ENCODE measurements at places on chromosomes 11 and 22. TPM values are rescaled to one million over a fixed set of nuclear protein-coding genes. Genes with fewer than 3 reads are reported as not detected.

DNA sequence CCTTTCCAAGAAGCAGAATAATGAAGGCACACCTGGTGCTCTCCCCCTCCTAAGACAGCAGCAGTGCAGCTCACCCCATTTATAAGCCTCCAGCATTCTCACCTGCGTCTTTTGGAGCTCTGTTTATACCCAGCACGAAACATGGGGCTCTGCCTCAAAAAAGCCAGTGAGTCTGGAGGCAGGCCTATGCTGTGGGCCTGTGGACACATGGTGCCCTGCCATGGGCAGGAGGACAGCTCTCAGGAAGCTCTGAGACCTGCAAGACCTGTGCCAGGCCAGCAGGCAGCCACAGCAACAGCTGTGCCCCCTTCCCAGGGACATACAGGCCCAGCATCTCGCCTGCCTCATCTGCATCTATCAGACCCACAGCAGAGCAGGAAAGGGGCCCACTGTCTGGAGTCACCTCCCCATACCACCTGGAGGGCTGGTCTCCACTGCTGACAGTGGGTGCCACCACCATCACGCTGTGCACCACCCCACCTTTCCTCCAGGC is 64.2 kb downstream of the DGCR2 start:
- no peak overlapping the region for H3K27ac ChIP-seq
- H3K4me3 ChIP-seq: no peak overlapping the region
- H3K4me1 ChIP-seq: peaks cover 30% of the 10 kb centered on the region
- H3K27me3 ChIP-seq: no peaks in the 10 kb centered on the region
- H3K36me3 ChIP-seq: no peaks in the 10 kb centered on the region

- peaks cover 51% of the 10 kb centered on the region for H3K4me1 ChIP-seq
- peak; percentile 97 for DNase-seq
- H3K4me3 ChIP-seq: no peak overlapping the region
- H3K36me3 ChIP-seq: no peaks in the 10 kb centered on the region
Observed at GRCh38 chr11:64181506-64182411, 4.2 kb upstream of the STIP1 start.

DNA sequence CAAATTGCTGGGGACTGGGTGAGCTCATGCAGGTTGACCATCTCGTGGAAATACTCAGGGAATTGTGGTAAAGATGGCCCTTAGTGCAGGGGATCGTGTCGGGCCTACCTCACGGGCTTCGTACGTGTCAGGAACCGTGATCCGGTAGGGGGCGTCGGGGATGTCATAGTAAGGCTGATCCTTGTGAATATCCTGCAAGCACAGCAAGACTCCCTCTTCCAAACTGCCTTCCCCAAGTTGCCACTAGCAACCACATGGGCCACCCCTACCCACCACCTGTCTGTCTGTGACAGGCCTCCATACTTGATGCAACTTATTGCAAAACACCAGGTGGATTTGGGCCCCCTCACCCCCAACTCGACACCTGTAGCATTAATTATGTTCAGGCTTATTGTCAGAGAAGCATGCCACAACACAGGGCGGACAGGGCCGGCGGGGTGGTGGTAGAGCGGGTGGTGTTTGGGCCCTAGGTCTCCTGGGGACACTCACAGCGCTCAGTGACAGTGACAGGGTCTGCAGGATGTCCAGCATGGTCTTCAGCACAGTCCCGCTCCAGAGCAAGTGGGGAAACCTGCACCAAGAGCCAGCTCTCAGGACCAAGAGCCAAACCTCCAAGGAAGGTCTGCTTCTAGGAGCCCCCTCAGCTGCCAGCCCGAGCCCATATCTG is 22.6 kb upstream of the SERPIND1 start:
- no peaks in the 10 kb centered on the region for H3K27me3 ChIP-seq
- DNase-seq: no peak
- no peaks in the 10 kb centered on the region for H3K4me1 ChIP-seq
- H3K27ac ChIP-seq: no peak overlapping the region
- H3K4me3 ChIP-seq: no peak overlapping the region

DNA sequence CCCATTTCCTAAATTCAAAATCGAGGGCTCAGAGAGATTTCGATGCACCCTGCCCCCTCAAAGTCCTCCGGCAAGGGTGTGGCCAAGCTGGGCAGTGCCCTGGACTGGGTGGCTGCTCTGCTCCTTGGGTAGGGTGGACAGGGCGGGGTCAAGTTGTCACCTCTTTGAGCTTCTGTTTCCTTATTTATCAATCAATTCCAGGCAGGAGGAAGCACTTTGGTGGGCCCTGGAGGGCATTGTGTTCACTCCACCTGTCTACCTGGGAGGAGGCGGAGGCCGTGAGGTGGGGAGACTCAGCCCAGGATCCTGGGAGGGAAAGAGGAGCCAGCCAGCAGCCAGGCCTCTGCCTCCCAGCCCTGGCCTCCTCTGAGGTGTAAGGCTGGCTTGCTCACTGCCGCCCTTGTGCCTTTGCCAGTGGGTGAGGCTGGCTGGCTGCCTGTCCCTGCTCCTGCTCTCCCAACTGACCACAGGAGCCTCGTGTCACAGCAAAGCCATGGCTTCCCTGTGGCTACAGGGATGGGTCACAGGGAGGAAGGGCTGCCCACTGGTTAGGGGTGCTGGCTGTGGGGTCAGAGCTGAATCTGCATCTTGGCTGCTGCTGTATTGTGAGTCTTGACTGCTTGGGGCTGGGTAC is 25.5 kb upstream of the SHISAL1 start:
- no peak overlapping the region for H3K27ac ChIP-seq
- no peaks in the 10 kb centered on the region for H3K36me3 ChIP-seq
- no peak for DNase-seq
- peaks cover 6% of the 10 kb centered on the region for H3K27me3 ChIP-seq
- H3K4me3 ChIP-seq: no peak overlapping the region
- H3K4me1 ChIP-seq: no peaks in the 10 kb centered on the region

GRCh38 chr11:69702769-69703452 is 911 bp downstream of the FGF19 start:
- peaks cover 5% of the 10 kb centered on the region for H3K27me3 ChIP-seq
- no peak overlapping the region for H3K4me3 ChIP-seq
- peaks cover 18% of the 10 kb centered on the region for H3K4me1 ChIP-seq
- H3K27ac ChIP-seq: no peak overlapping the region
- no peak for DNase-seq
- H3K36me3 ChIP-seq: no peaks in the 10 kb centered on the region

GRCh38 chr11:12433571-12434324 is 56.4 kb downstream of the PARVA start:
- H3K4me3 ChIP-seq: no peak overlapping the region
- no peak for DNase-seq
- H3K4me1 ChIP-seq: peaks cover 52% of the 10 kb centered on the region
- no peaks in the 10 kb centered on the region for H3K27me3 ChIP-seq
- peak overlapping the region; percentile 13 for H3K27ac ChIP-seq

DNA sequence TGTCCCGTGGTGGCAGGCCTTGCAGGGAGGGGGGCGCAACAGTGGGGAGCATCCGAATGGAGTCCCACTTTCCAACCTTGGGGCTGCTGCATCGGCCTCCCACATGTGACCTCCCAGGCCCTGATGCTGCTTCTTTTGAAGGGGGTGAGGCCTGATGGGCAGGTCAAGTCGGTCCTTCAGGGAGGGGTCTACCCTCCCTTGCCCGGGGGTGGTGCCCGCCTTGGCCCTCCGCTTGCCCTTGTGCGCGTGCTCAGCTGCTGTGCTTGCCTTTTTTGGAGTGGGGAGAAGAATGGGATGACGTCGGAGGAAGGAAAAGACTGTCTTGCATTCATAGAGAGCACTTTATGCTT is 66.9 kb downstream of the PRDM11 start:
- H3K36me3 ChIP-seq: no peaks in the 10 kb centered on the region
- H3K27me3 ChIP-seq: no peaks in the 10 kb centered on the region
- H3K27ac ChIP-seq: no peak overlapping the region
- peaks cover 4% of the 10 kb centered on the region for H3K4me1 ChIP-seq

DNA sequence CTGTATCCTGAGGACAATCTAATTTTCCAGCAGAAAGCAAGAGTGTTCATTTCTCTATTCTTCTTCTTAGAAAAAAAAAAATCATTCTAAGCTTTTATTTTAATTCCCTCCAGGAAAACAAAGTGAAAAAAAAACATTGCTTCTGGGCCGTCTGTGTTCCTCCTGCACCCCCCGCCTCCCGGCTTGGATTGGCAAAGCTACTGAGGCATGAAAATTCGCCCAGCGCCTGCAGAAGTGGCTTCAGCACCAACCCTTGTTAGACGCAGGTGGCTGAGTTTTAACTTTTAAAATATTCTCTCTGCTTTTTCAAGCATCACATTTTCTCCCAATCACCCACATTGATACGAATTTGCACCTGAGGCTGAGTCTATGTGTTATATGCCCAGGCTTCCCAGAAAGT is 401.6 kb downstream of the BRD1 start:
- H3K4me1 ChIP-seq: no peaks in the 10 kb centered on the region
- no peak overlapping the region for H3K27ac ChIP-seq
- DNase-seq: no peak
- no peaks in the 10 kb centered on the region for H3K27me3 ChIP-seq

- H3K4me1 ChIP-seq: peaks cover 14% of the 10 kb centered on the region
- H3K27ac ChIP-seq: no peak overlapping the region
- peaks cover 12% of the 10 kb centered on the region for H3K36me3 ChIP-seq
- H3K27me3 ChIP-seq: no peaks in the 10 kb centered on the region
- no peak for DNase-seq
Observed at GRCh38 chr11:68521969-68522652, 61.6 kb downstream of the PPP6R3 start.

DNA sequence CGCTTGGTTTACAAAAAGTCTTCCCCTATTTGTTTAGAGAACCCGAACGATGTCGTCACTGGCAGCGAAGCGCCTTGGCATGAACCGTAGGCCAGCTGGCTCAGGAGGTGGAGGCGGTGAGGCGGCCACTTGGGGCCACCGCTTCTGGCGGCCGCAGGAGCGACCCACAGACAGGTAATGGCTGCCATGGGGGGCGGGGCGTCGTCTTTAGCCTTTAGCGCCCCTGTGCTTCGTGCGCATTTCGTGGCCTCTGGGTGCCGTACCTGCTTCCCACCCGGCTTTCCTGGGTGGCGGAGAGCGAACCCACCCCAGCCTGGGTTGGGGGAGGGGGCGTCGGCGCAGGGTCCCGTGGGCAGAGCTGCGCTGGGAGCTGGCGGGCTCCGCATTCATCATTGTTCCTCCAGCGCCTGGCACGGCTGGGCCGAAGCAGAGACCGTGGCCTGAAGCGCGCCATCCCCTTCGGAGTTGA is 469 bp upstream of the OSBP2 start:
- H3K4me3 ChIP-seq: peak overlapping the region; percentile 62
- H3K27me3 ChIP-seq: no peaks in the 10 kb centered on the region
- H3K4me1 ChIP-seq: peaks cover 15% of the 10 kb centered on the region
- peak; percentile 89 for DNase-seq
- peak overlapping the region; percentile 88 for H3K27ac ChIP-seq
- no peaks in the 10 kb centered on the region for H3K36me3 ChIP-seq

DNA sequence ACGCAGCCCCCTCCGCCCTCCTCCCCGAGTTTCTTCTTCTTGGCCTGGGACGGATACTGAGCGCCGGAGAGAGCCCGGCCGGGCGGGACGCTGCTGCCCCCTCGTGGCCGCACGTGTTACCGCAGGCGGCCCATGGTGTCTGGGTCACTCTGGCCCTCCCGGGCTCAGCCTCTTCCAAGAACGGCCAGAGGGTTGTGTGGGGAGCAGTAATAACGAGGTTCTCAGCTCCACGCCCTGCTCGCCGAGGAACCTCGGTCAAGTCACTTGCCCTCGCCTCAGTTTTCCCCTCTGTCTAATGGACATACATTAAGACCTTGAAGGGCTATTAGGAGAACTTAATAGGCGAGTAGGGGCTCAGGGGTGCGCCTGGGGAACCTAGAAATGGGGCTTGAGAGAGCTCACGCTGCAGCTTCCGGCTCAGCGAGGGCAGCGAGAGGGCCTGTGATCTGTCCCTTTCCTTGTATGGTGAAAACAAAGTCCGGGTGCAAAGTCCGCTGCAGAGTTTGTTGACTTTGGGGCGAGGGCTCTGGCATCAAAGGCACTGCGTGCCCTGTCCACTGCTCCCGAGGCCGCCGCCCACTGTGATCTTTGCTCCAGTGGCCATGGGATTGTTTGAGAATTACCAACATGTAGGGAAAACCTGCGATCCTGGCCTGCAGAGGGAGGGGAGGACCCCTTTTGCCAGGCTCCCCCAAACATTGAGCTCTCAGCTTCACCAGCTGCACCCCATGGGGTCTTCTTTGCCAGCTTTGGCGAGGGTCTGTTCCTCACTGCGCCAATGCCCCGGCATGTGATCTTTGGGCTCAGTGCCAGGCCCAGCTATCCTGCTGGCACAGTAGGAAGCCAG is 14.4 kb upstream of the LRP5 start:
- peak overlapping the region; percentile 77 for H3K27ac ChIP-seq
- no peak overlapping the region for H3K4me3 ChIP-seq
- DNase-seq: peak; percentile 83
- no peaks in the 10 kb centered on the region for H3K36me3 ChIP-seq
- no peaks in the 10 kb centered on the region for H3K27me3 ChIP-seq
- H3K4me1 ChIP-seq: peaks cover 19% of the 10 kb centered on the region

- H3K27me3 ChIP-seq: no peaks in the 10 kb centered on the region
- no peaks in the 10 kb centered on the region for H3K36me3 ChIP-seq
- peaks cover 6% of the 10 kb centered on the region for H3K4me1 ChIP-seq
- no peak overlapping the region for H3K4me3 ChIP-seq
Observed at GRCh38 chr11:10579700-10580099, 11.2 kb upstream of the LYVE1 start.

DNA sequence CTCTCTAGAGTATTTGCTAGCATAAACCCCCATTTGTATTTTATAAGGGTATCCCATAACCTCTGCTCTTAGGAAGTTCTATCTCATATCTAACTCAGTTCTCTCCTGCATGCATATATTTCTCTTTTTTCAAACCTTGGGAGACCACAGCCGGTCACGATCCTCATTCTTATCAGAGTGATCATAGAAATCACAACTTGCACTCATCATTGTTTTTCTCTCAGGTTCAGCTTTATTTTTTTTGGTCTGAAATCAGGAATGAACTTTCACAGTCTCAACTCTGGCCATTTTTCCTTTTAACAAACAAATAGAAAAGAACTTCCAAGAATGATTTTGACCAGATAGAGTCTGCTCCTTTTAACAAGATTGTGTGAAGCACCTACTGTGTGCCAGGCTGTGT is 98.6 kb upstream of the BLID start:
- no peaks in the 10 kb centered on the region for H3K27me3 ChIP-seq
- no peaks in the 10 kb centered on the region for H3K36me3 ChIP-seq
- H3K4me1 ChIP-seq: peaks cover 18% of the 10 kb centered on the region
- H3K4me3 ChIP-seq: no peak overlapping the region

DNA sequence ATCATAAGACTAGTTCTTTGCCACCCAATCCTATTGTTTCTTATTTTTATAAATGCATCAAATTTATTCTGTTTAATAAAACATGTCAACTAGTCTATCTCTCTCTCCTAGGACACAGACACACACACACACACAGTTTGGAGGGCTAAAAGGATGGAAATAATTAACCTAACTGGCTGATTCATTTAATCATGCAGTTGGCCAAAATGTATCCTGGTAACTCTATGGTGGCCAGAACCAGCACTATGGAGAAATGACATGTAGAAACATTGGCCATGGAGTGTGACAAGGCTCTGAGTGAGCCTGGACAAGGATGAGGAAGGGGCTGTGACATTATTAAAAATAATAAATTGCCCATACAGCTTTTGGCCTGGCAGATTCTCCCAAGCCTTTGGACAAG is 64.1 kb downstream of the CLPB start:
- no peaks in the 10 kb centered on the region for H3K27me3 ChIP-seq
- no peak overlapping the region for H3K4me3 ChIP-seq
- H3K4me1 ChIP-seq: no peaks in the 10 kb centered on the region
- no peaks in the 10 kb centered on the region for H3K36me3 ChIP-seq
- DNase-seq: no peak
- no peak overlapping the region for H3K27ac ChIP-seq

MS4A3 gene
- total RNA-seq: not detected

LRRC75B gene
- 33.9 TPM for total RNA-seq
